ENCODE measurements at places on chromosomes 12 and 14.

DNA sequence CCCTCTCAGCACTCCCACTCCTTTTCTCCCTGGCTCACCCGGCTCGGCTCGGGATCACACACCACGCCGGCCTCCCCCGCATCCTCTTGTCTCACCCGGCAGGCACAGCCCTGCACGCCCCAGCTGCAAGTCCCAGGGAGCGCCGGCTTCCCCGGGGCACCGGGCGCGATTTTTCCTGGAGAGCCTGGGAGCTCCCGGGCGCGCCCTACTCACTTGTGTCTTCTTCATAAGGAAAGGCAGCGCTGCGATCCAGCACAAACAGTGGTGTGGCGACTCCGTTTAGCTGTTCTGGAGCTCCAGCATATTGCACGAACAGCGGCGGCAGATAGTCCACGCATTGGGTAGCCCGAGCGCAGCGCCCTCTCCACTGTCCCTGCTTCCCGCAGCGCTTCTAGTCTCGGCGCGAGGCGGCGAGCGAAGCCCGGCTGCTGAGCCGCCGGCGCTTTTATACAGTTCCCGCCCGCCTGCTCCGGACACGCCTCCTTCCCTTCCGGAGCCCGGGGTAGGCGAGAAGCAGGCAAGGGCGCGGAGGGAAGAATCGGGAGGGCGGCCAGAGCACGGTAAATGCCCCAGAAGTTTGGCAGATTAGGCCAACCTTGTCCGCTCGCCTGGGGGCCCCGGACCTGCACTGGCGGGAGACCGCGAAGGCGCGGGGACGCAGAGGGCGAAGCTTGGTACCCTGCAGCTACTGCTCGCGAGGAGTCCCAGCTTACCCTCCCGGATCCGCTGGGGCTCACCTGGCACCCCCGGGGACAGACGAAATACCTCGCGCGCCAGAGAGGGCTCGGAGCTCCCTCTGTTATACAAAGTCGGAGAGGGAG is at the start of gene KITLG:
KITLG (minus strand) TSS at position 421 of the 821 bp plus-strand sequence; CDS start at position 228, 193 bp downstream.
- peak; percentile 64 for DNase-seq

DNA sequence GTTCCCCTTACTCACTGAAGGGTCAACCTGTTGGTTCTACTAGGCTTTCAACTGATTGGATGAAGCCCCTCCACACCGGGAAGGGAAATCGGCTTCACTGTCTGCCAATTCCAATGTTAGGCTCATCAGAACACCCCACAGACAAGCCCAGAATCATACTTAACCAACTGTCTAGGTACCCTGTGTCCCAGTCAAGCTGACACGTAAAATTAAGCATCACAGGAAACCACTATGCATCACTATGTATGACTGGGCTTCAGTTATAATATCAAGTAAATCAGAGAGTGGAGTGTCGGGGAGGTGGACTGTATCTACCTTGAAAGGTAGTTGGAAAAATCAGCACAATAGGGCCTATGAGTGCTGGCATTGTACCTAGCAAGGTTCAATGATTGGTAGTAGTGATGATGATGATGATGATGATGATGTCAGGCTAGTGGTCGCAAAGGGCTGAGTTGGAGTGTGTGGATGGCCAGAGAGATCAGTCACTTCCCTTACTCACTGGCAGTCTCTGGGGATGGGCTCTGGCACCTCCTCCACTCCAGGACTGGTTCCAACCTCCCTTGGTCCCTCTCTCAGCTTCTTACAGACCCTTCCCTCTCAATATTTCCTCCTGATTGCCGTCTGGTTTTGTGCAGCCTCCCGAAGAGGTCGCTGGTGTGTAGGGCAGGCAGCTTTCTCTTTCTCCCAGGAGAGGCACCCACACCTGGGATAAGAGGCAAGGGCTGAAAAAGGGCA is 3.3 kb upstream of the ATG101 start:
- DNase-seq, result no peak

DNA sequence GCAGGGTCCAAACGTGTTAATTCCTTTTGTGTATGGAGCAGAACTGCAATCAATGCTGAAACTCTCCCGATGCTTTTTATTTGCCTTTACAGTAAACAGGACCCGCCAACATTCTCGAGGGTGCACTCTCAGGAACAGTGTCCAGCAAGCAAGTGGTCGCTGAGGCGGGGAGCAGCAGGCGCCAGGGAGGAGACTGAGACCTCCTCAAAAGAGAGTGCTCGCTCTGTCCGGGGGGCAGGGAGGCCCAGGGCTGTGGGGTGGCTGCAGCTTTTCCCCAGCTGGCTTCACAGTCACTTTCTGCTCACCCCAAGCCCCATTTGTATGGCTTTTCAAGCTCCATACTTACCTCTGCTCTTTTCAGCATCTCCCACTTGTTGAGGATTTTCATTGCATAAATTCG is 49.2 kb downstream of the CDC42BPB start:
- DNase-seq, result no peak

GRCh38 chr12:174124-174523 is 39.8 kb downstream of the SLC6A12 start:
- DNase-seq, result no peak

- no peak for DNase-seq
These were observed 1.3 kb upstream of the EMP1 start for GRCh38 chr12:13195250-13195649.

DNA sequence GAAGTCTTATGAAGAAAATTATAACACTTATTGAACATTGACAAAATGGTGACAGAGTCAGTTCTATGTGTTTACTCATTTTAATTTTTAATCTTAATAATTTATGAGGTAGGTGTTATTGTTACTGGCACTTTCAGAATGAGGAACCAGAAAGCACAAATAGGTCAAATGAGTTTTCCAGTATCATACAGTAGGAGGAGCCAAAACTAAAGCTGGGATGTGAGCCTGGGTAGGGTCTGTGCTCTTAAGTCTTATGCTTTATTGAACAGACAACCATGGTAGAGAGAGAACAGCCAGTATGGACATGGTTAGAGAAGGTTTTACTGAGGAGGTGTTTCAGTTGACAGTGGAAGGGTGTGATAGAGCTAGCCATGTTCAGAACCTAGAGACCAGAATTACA is 775.7 kb downstream of the TMTC2 start:
- DNase-seq, result no peak

DNA sequence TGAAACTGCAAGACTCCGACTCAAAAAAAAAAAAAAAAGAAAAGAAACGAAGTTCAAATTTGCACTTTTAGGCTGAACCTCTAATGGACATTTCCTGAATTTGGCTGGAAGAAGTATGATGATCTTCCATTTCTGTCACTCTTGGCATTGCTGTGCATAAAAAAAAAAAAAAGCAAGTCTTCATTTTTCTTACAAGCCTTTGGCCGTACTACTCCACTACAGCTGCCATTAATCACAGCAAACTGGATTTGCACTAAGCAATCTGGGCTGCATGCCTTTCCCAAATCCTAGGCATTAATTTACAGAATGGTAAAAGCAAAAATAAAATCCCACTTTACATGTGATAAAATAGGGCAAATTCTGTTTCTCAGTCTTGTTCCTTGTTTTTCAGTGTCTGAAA is 7.1 kb downstream of the CSRP2 start:
- DNase-seq, result no peak

DNA sequence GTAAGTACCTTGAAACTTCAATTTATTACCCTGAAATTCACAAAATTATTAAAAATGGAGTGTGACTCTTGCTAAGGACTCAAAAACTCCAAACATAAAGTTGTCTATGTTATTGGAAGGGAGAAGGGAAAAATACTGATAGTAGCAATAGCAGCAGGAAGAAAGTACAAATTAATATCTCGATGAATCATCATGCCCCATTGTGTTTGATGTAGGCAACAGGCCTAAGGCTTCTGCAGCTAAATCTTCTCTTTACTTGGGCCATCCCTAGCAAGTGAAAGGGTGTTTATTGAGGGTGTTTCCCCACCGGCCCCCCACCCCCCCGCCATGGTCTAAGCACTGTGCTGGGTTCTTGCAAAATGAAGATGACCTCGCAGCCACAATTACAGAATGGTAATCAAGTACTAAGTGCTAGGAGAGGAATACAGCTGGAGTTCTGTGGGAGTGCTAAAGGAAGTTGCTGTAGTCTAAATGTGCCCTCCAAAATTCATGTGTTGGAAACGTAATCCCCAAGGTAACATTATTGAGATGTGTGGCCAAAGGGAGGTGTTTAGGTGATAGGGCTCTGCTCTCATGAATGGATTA is 76.5 kb downstream of the SNAPC1 start:
- DNase-seq, result no peak

DNA sequence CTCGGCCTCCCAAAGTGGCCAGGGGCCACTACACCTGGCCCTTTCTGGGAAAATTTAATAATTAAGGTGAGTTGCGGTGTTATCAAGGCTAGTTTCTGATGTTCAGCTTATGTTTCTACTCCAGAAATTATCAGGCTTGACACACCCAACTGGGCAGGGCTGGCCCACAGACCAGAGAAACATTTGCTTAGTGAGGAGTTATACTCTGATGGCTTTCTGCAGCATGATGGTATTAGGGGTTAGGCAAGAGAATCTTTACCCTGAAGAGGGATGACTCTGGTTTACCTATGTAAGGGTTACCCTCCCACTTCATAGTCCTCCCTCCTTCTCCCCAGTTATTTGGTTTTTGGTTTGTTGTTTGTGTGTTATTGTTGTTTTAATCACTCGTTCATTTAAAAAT is 24.5 kb upstream of the HECTD1 start:
- DNase-seq, result no peak

DNA sequence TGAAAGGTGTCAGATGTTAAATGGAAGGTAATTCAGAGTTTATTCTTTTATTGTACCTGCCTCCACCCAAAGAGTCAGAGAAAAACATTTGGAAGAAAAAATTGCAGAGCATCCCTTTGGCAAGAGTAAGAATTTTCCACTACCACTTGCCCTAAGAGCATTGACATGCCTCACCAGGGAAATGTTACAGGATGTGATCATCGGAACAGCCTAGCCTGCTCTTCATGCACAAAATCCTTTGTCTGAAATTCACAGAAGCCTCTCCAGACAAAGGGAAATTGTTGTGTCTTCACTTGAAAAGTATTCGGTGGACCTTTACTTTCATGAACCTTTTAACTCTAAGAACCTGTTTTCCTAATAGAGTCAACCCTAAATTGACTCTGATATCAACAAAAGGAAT is 36.9 kb downstream of the ATP2A2 start:
- DNase-seq, result no peak

- DNase-seq, result no peak
These were observed 168.7 kb downstream of the GALC start for GRCh38 chr14:87824266-87824665.

- no peak for DNase-seq
These were observed 55.4 kb downstream of the SUSD6 start for GRCh38 chr14:69666690-69667211.

- DNase-seq, result no peak
These were observed 39.9 kb downstream of the MAX start for GRCh38 chr14:65062096-65063075.

DNA sequence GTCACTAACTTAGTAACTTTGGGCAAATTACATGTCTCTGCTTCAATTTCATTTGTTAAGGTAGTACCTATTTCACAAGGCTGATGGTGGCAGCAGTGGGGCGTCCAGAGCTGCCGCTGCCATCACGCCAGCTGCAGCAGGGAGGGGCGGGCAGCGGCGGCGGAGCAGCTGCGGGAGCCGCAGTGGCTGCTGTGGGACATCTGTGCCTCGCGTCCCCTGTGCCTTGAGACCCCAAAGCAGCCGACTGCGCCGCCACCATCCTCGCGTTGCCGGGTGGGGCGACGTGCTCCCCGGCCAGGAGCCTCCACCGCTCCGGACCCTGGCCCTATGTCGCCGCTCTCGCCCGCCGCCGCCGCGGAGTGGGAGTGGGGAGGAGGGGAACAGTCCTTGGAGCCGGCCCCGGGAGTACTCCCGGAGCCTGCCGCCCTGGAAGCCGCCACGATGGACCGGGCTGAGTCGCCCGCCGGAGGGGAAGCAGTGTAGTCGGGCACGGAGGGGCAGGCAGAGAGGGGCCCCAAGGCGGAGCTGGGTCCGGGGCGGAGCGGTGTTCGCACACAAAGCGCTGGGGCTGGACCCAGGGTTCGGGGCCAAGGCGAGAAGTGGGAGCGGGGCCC is 51.4 kb downstream of the A2M start:
- DNase-seq, result peak; percentile 47

GRCh38 chr14:104486222-104486923 is 93.2 kb upstream of the C14orf180 start:
- no peak for DNase-seq

GRCh38 chr12:59077575-59078426 is 157.5 kb upstream of the LRIG3 start:
- DNase-seq, result no peak

DNA sequence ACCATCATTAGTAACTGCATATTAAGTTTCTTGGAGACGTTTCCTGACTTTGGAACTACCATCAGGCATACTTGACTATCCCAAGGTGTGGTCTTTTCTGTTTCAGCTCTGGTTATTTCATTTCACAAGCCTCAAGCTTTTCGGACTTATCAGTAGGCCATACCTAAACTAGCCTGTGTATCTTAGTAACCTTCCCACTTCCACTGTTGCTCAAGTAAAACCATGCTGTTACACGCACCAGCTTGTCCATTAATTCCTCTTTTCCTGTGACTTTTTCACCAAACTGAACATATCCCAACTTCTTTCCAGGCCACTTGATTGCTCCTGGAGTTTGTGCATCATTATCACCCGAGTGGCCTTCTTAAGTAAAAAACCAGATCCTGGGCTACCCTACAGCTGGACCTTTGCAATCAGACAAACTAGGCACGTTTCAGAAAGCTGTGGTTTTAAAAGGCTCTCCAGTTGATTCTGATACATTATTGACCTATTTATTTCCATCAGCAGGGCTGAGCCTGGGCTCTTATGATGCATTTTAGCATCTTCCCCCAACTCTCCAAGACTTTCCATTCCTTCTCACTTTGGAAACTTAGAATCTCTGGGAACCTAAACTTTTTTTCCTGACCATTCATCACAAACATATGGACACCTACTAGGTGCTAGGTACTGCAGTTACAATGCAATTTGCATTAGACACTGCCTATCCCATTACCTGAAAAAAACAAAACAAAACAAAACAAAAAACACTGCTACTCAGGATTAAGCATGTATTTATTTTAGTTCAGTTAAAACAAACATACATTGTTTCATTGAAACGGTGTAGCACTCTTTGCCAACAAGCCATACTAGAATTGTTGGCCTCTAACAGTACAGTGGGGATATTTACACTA is 14.9 kb downstream of the SLC38A2 start:
- no peak for DNase-seq

DNA sequence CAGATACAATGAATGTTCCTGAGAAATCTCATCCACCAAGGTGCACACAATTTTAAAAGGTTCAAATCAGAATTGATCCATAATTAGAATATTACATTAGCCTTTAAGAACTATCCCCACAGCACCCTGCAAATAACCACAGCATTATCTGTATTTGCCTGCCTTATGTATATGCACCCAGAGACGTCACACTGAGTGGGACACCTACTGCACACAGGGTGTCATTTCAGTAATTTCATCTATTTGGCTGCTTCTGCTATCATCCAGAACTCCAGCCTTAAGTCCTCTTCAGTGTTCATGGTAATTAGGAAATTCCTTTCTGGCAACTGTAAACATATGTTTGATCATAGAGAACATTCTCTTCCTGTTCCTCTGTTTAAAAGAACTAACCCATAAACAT is 298.4 kb downstream of the SYT1 start:
- no peak for DNase-seq

- DNase-seq, result no peak
These were observed 37.5 kb downstream of the PRORP start for GRCh38 chr14:35159742-35160409.
